ENCODE measurements at places on chromosomes 1 and 21. TPM values are rescaled to one million over a fixed set of nuclear protein-coding genes. Genes with fewer than 3 reads are reported as not detected.

The ABCA4 gene
- total RNA-seq = not detected

The S1PR1 gene
- 221 TPM for total RNA-seq

The SEMA4A gene
- 10.5 TPM for total RNA-seq

- DNase-seq = no peak
Measured at GRCh38 chr1:153626477-153626903, 815 bp downstream of the S100A13 start.

The C1orf167 gene
- total RNA-seq = not detected

- no peak for DNase-seq
Measured at GRCh38 chr1:106717591-106717990, 338.9 kb upstream of the PRMT6 start.

The PDPN gene
- not detected for total RNA-seq

The NFASC gene
- 0.11 TPM for total RNA-seq

The UTS2 gene
- 0.14 TPM for total RNA-seq

The LRRIQ3 gene
- 1.5 TPM for total RNA-seq

The CYP4A11 gene
- not detected for total RNA-seq

- DNase-seq = no peak
Measured at GRCh38 chr1:32893198-32894018, 7.1 kb downstream of the HPCA start.

The CAPZB gene
- total RNA-seq = 404 TPM

- no peak for DNase-seq
Measured at GRCh38 chr1:101540161-101540560, 303.3 kb downstream of the S1PR1 start.

DNA sequence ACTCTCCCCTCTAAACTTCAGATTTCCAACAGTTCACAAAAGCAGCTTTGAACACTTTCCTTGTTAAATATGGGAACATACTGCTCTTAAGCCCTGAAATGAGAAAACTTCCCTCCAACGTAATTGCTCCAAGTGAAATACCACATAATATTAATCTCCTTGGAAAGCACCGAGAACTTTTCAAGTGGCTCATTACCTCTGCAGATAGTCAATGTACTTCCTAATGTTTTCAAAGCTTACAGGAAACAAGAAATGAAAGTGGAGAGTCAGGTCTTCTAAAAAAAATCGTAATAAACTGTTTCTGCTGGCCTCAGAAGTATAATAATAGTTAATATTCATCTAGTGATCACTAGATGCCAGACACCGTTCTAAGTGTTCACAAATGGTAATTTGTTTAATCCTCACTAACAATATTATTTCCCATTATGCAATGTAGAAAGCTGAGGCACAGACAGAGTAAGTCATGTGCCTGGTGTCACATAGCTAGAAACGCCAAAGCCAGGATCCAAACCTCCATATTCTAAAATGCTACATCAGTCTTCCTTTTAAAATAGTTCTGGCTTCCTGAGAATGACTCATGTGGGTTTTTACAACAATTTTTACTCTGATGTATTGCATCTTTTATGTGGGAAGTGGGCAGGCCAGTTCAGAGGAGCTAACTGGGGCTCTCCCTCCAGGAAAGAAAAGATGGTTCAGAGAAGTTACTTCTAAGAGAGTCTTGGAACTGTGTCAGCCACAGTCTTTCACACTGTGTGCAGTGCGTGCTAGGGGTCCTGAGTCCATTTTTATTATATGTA is 177.2 kb downstream of the PLPPR4 start:
- DNase-seq = no peak

- no peak for DNase-seq
Measured at GRCh38 chr1:234473118-234473517, 5.9 kb downstream of the TARBP1 start.

- DNase-seq = no peak
Measured at GRCh38 chr1:160972939-160973338, 18.3 kb upstream of the ITLN2 start.

GRCh38 chr1:233105225-233105624 is 154.8 kb downstream of the NTPCR start:
- DNase-seq = no peak

DNA sequence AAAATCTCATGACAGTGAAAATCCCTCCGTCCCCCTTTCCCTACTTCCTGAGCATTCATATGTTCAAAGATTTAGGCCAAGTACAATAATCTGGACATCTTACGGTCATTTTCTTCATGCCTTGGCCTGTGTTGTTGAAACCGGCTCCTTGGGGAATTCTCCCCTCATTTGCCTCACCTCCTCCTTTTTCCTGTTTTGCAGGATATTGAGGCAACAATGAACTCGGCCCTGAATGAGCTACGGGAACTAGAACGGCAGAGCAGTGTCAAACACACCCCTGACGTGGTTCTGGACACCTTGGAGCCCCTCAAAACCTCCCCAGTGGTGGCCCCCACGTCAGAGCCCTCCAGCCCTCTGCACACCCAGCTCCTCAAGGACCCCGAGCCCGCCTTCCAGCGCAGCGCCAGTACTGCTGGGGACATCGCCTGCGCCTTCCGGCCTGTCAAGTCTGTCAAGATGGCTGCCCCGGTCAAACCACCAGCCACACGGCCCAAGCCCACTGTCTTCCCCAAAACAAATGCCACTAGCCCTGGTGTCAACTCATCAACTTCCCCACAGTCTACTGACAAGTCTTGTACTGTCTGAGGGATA is 9.3 kb upstream of the IKBKE start:
- DNase-seq = no peak

GRCh38 chr1:150192012-150192411 is 42.3 kb downstream of the PLEKHO1 start:
- DNase-seq = no peak

- no peak for DNase-seq
Measured at GRCh38 chr1:222813866-222814535, 838 bp upstream of the DISP1 start.

DNA sequence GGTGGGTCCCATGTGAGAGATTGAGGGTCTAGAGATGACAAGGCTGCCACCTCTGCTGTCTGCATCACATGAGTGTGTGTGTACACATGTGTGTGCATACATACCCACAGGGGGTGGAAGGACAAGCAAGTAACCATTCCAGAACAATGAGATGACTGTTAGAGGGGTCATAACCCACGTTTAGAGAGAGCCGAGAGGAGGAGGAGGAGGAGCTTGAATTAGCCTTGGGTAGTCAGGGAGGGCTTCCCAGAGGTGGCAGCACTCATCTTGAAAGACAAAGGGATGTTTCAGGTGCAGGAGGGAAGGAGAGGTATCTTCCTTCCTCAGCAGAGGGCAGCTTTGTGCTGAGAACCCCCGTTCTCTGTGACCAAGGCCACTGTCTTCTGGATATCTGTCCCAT is 21.3 kb downstream of the TNFRSF1B start:
- DNase-seq = no peak

The PCSK9 gene
- not detected for total RNA-seq

DNA sequence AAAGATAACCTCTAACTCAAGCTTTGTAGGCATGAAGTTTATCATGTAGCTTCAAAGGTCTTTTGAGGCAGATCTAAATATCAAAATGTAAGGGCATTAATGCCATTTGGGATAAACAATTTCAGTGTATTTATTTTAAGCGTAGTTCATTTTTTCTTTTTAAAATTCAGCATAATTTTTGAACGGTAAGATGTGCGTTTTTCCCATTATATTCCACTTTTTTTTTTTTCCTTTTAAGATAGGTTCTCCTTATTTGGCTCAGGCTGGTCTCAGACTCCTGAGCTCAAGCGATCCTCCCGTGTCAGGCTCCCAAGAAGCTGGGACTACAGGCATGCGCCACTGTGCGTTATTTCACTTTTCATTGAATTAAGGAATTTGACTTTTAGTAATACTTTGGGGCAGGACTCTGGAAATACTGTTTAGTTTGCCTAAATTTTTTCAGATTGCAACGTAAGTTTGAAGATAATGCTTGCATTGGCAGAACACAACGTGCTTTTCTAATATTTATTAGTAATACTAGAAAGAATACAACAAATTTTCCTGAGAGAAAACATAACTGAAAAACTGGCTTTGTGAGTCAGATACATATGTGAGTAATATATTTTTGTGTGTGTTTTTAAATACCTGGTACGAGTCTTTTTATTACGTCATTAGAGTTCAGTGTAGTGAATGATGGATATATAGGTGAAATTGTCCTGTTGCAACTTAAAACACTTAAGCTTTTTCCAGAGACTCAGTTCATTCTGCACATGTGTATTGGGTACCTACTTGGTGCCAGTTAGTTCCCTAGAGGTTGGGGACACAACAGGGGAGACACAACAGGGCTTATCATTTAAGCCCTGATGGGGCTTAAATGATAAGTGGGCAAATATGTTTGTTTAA is 2.2 kb downstream of the RALGPS2 start:
- no peak for DNase-seq

The AIRE gene
- total RNA-seq = not detected

The DDR2 gene
- 0.71 TPM for total RNA-seq

The HES2 gene
- 0.35 TPM for total RNA-seq

The RBP7 gene
- not detected for total RNA-seq

DNA sequence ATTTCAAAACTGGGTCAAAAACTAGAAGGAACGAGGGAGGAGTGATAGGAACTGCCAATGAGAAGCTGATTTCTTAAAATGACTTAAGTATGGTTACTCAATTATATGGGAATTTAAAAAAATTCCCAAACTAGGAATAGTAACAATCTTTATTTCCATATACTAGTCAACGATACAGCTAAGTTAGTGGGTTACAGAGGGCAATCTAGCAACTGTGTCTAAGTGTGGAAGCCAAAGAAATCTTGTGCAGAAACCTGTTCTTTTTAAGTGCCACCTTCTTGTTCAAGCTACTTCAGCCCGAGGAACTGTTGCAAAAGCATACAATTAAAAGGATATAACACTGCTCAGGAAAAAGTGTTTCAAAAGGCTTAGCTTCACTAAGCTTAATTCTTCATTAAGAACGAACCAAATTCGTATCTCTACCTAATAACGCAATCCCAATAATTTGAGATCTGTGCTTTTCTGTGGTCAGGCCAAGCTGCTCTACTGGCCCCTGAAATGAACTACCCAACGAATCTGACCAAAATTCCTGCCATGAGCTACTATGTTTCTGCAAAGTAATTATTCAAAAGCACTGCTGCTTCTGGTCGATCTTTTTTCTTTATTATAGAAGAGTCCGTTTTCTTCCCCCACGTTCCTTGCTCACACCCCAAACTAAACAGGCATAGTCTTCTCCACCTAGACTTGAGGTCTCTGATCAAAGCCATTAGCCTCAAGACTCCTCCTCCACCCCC is 1.8 kb downstream of the USP24 start:
- DNase-seq = no peak

DNA sequence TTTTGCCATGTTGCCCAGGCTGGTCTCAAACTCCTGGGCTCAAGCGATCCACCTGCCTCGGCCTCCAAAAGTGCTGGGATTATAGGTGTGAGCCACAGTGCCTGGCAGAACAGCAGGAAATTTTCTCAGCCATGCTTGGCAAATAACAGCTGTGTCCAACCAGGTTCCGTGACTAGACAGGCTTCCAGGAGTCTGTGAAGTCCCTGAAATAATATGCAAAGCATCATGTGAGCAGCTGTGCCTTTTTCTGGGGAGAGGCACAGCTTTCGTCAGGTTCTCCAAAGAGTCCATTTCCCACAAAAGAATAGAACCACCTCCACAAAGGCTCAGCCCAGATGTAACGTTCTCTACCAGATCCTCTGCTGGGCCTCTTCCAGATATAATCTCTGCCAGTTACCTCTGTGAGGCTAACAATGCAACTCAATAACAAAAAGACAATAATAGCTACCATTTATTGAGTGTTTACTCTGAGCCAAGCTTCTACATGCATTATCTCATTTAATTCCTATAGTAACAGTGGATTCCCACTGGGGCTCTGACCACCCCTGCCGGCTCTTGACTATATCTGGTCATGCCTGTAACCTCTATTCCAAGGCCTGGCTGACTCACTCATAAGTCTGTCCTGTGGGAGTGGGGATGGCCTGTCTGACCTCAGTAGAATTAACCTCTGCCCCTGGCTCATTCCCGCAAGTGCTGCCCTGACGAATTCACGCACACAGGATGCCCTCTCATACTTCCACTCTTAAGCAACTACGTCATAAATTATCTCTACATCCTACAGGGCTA is 4.0 kb upstream of the NKAIN1 start:
- DNase-seq = no peak

Data from activated naive CD4-positive, alpha-beta T cell treated with anti-CD3 and anti-CD28 coated beads, Interleukin-2, amount 50 U/mL, for 72 hours (primary cell).